Brain microvascular endothelial cell (primary cell): ENCODE measurements at places on chromosomes 16 and 17.

DNA sequence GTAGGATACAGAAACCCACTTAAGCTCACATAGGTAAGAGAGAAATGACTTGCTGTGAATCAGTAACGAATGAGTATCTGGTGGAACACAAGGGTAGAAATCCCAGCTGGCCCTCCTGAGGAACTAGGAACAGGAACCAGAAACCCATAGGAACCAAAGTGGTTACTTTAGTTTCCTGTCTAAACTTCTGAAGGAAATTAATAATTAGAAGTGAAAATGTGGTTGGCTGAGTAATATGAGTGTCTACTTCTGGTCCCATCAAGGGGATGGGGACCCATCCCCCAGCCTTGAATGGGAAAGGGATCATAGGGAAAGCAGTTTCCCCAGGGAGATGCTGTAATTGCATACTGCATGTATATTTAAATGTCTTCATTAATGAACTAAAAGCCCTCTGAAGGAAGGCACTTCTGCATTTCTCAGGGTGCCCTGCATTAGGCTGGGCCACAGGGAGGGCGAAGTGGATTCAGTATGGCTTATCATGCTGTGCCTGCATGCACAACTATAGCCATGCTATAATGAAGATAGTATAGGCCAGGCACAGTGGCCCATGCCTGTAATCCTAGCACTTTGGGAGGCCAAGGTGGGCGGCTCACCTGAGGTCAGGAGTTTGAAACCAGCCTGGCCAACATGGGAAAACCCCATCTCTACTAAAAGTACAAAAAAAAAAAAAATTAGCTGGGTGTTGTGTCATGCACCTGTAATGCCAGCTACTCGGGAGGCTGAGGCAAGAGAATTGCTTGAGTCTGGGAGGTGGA, 45.6 kb downstream of the CYB5B start:
- DNase-seq: no peak

DNA sequence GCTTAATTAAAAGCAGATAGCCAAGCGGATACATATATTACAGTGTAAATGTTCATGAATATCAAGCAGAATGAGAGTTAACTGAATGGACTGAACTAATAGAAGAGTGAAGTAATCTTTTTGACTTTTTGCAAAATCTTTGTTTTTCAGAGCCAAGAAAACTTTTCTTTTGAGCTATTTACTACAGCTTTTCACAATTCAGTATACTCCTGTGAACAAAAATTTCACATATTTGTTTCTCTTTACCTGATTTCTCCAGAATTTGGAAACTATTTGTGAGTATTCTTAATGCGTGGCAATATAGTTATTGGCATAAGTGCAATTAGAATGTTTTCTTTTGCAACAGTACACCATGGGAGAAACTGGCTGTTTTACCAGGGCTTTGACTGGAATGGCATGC, 9.1 kb upstream of the DUXB start:
- DNase-seq: no peak

DNA sequence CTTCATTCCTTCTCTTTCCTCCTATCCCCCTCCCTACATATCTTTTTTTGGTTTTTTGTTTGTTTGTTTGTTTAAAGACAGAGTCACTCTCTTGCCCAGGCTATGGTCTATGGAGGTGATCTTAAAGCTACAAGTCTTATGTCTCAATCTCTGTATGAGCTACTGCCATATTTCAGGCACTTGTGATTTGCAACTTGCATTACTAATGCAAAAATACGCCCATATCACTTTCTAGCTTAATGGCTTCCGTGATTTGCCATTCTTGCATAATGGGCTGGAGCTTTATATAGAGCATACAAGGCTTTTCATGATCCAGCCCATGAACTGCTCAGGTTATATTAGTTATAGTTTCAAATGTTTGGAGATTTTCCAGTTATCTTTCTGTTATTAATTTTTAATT, 7.5 kb downstream of the CFAP97D1 start:
- DNase-seq: no peak

DNA sequence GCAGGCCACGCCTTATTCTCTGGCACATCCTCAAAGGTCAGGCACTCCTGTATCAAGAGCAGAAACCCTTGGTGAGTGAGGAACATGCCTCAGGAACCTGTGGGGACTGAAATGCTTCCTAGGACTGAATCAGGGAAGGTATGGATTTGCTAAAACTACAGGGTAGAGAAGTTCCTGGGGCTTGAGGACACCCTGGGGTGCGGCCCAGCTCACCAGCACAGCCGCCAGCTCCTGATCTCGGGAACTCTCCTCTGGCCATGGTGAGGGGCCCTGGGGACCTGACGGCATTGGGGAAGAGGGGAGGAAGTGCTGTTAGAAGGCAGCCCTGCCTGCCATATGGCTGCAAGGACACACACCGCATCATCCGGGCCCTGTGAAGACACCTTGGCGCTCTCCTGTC, 7.5 kb downstream of the ZSCAN10 start:
- DNase-seq: no peak

DNA sequence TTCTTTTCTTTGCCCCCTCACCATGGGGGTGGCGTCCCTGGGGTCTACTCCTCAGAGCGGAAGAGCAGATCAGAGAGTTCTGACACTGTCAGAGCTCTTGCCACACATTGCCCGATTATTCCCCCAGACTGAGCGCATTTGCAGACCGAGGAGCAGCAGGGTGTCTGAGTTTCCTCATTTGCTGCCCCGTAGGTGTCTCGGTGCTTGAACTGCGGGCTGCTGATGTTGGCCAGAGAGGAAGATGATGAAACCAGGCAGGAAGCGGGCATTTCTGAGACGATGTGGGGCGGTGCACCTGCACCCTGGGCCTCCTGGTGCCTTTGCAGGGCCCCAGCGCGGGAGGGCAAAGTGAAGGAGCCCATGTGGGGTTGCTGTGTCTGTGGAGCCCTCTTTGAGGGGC, 55.2 kb downstream of the ARSG start:
- DNase-seq: no peak

GRCh38 chr17:83110735-83111134, 31.3 kb downstream of the METRNL start:
- peak; percentile 26 for DNase-seq

DNA sequence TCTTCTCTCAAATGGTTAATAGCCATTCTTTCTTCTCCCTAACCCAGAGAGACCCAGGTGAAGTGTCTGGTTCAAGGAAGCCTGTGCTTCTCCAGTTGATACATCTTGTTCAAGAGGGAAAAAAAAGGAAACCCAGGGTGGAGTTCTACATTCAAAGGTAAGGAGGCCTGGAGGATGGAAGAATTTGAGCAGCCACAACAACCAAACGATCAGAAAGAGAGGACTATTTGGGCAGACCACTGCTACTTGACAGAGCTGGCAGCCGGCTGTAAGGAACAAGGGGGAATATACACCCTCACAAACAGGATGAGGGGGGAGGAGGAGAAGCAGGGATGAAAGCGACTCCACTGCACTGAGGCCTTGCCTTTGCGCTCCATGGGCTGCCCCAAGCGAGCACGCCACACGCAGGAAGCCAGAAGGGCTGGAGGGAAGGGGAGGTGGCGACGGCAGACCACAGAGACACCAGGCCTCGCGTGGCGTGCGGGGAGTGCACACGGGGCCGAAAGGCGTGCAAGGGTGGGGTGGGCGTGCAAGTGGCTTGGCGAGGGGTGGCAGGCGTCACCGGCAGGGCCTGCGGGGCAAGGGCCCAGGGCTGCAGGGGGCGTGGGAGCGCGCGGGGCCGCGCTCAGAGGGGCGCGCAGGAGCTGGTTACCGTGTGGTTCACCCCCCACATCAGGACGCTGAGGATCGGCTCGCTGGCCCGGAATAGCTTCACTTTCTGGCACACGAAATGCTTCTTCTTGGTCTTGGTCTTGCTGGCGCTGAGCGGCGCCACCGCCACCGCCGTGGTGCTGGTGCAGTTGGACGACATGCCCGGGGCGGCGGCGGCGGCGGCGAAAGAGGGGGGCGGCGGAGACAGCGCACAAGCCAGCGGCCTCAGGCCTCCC, 499 bp downstream of the PIP4K2B start:
- peak; percentile 33 for DNase-seq

GRCh38 chr16:56651586-56651985, at the start of gene MT1B:
TSS of gene MT1B (plus strand) at chr16:56651886. CDS start at chr16:56651954, 68 bp downstream.
- no peak for DNase-seq

GRCh38 chr17:76538281-76538931, 897 bp upstream of the CYGB start:
- DNase-seq: no peak

DNA sequence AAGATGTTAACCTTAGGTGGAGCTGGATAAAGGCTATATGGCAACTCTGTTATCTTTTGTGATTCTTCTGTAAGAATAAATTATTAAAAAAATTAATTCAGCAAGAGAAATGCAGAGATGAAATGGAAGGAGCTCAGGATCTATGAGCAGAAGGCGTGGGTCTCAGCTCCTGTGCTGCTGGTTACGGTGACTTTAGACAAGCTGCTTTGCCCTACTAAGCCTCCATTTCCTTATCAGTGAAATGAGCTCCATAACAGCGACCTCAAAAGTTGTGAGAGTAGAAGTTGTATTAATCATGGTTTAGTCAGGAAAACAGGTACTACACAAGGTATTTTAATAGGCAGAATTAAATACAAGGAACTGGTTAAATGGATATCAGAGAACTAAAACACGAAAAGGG, 48.2 kb upstream of the FOXJ1 start:
- DNase-seq: no peak

GRCh38 chr16:87662254-87663204, 60.2 kb downstream of the JPH3 start:
- no peak for DNase-seq

DNA sequence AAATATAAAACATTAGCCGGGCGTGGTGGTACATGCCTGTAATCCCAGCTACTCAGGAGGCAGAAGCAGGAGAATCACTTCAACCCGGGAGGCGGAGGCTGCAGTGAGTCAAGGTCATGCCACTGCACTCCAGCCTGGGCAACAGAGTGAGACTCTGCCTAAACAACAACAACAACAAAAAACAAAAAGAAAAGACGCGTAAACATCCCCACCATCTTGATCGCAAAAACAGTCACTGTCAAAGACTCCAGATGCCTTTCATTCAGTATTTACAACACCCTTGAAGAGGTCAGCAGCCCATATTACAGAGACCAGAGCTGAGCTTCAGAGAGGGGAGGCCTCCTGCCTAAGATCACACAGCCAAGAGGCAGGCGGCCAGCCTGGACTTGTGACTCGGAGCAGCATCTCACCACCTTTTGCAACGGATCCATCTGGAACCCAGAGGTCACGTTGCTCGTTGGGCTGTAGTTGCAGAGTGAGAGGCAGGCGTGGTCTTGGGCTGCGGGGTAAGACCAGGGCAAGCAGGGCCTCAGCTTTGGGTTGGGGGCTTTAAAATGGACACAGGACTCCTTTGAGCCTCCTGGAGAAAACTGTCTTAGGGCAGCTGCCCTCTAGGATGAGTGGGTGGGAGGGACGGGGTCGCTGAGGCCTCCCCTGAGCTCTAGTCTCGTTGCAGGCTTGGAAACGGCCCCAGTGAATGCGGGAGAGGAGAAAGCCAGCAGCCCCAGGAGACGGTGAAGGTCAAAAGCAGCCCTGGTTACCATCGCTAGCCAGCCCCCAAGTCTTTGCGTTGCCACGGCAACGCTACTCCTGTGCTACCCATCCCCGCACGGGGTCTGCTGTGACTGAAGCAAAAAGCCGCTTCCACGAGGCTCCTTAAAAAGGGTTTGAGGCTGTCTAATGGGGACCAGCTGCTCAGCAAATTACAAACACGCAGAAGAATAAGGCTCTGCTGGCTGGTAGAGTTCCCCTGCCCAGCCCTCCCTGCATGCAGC, 26.1 kb downstream of the LGALS3BP start:
- no peak for DNase-seq

- DNase-seq: no peak
Observed at GRCh38 chr16:25580041-25580440, 111.7 kb upstream of the HS3ST4 start.

GRCh38 chr17:42678951-42679491, 2.2 kb upstream of the PLEKHH3 start:
- DNase-seq: peak; percentile 45

DNA sequence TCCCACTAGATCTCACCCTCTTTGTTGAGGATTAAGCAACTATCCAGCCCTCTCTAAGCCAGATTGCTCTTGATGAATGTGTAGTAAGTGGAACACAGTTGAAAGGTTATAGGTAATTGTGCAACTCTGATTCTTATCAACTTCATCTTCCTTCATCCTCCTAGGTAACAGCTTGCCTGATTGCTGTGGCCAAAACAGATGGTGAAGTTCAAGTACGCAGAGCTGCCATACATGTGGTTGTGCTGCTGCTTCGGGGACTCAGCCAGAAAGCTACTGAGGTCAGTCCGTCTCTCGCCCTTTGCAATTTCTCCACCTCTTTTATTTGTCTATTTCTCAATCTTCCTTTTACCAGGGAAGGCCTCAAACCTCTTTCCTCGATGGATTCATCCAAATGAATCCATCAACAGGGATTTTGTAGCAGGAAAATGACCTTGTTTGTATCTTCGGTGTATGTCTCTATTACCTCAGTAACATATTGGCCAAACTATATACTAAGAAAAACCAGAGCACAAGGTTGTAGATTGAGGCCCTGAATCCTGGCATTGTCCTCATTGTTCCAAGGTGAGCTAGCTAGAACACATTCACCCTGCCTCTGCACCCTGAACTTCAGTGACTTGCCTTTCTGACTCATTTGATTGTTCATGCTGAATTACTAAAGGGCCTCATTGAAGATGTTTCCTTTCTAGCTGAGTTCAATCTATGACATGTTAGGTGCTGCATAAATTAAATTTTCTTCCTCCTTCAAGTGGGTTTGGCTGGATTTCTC, 65.1 kb upstream of the HAS3 start:
- no peak for DNase-seq

GRCh38 chr17:16048811-16049449, 49.3 kb downstream of the TTC19 start:
- DNase-seq: no peak

DNA sequence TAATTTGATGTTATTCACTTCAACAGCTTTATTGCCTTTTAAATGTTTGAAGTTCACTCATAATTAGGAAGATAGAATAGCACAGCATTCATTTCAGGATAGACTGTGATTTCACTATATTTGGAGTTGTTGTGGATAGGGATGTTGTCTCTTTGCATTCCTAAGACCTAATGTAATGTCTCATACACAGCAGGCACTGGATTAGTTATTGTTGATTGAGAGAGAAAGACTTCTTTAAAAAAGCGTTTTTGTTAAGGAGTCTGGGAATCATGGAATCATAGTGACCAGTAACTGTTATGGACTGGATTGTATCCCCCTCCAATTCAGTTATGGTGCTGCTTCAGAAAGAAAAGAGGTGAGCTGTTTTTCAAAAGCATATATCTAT, 122.0 kb downstream of the USP22 start:
- DNase-seq: peak; percentile 52

DNA sequence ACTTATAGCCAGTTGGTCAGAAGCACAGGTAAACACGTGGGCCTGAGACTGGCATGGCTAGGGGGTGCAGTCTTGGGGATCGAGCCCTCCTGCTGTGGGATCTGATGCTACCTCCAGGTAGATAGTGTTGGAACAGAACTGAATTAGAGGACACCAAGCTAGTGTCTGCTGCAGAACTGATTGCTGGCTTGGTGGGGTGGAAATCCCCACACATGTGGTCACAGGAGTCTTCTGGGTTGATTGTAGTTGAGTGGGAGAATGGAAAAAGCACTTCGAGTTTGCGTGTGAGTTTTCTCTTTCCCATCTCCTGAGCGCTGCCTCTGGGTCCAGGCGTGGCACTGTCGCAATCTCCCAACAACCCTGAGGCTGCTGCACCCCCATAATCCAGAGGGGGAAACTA, 8.0 kb upstream of the SPATA32 start:
- no peak for DNase-seq
